ENCODE measurements at places on chromosomes 13 and 19.

GRCh38 chr19:2270423-2271233, 11.3 kb downstream of the PEAK3 start:
- no peak for DNase-seq

DNA sequence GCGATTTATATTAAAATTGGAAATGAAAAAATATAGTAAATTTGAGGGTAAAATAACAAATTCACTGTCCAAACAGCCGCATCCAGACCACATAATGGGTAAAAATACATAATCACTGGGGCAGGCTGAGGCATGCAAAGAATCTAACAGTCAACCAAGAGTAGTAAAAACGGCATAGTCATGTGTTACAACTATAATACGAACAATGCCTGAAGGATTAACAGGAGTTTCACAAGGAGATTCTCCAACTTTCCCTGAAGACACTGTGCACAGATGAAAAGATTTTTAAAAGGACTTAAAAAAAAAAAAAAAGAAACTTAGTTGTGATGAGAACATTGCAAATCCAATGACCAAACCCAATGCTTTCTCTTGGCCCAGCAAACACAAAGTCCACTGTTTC, 20.4 kb upstream of the ATXN8OS start:
- DNase-seq: no peak

DNA sequence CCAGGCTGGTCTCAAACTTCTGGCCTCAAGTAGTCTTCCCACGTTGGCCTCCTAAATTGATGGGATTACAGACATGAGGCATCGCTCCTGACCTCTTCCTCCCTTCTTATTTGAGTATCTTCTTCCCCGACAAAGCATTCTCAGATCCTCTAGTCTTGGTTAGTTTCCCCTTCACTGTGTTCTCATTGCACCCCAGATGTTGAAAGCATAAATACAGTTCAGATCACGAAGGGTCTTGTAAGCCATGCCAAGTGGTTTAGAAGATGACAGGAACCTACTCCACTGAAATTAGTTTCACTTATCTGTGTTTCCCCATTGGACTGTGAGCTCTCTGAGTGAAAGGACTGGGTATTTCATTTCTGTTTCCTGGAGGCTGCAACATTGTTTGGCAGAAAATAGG, 100.7 kb downstream of the DGKH start:
- DNase-seq: no peak

DNA sequence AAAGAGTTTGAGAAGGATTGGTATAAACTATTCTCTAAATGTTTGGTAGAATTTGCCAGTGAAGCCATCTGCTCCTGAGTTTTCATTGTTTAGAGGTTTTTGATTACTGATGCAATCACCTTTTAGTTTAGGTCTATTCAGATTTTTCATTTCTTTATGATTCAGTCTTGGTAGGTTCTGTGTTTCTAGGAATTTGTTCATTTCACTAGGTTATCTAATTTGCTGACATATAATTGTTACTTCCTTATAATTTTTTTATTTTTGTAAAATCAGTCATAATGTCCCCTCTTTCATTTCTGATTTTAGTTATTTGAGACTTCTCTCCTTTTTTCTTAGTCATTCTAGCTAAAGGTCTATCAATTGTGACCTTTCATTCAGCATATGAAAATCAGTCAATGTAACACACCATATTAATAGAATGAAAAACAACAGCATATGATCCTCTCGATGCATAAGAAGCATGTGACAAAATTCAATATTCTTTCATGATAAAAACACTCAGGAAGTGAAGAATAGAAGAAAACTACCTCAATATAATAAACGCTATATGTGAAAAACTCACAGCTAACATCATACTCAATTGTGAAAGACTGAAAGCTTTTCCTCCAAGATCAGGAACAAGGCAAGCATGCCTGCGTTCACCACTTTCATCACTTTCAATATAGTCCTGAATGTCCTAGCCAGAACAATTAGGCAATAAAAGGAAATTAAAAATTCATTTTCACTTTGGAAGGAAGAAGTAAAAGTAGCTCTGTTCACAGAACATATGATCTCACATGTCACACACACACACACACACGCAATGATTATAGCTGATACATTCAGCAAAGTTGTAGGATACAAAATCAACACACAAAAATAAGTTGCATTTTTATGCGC, 149.1 kb downstream of the COG6 start:
- no peak for DNase-seq

GRCh38 chr13:111115965-111116521, 933 bp downstream of the ARHGEF7 start:
- DNase-seq: peak; percentile 85

- DNase-seq: no peak
Measured at GRCh38 chr19:7902796-7903243, 857 bp upstream of the MAP2K7 start.

DNA sequence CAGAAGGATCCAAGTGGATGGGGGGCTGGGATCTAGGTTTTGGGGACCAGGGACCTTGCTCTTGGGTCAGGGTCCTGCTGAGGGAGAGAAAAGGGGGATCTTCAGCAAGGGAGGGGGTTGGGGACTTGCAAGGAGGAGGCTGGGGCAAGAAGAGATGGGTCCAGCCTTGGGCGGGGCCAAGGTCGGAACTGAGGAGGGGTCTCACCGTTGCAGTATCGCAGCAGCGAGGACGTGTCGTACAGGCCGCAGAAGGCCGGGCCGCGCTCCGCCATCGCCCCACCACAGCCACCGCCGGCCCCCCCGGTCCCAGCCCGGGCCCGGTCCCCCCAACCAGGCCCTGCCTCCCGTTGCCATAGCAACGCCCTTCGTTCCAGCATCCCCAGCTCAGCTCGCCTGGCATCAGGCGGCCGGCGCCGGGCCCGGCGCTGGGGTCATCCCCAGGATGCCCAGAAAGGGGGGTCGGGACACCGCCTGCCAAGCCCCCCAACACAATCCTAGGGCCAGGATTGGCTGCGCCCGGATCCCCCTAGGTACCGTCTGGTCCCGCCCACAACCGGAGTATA, 6.0 kb upstream of the EML2 start:
- no peak for DNase-seq

DNA sequence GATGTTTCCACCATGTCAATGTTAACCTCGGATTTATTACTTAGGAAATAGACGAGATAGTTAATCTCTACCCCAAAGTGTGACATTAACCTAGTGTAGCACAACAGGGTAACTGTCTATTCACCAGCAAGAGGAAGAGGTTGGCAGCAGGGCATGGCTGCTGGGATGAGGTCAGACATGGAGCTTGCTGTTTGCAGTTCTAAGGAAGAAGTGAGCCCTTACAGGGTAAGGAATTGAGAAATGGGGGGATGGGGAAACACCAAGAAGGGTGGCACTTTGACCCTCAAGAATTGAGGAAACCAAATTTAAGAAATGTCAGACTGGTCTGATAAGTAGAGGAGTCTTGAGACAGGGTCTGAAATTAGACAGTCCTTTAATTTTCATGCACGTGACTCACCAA, 62.4 kb downstream of the MBD3L2B start:
- no peak for DNase-seq

GRCh38 chr13:77891041-77891440, 27.6 kb downstream of the EDNRB start:
- no peak for DNase-seq

DNA sequence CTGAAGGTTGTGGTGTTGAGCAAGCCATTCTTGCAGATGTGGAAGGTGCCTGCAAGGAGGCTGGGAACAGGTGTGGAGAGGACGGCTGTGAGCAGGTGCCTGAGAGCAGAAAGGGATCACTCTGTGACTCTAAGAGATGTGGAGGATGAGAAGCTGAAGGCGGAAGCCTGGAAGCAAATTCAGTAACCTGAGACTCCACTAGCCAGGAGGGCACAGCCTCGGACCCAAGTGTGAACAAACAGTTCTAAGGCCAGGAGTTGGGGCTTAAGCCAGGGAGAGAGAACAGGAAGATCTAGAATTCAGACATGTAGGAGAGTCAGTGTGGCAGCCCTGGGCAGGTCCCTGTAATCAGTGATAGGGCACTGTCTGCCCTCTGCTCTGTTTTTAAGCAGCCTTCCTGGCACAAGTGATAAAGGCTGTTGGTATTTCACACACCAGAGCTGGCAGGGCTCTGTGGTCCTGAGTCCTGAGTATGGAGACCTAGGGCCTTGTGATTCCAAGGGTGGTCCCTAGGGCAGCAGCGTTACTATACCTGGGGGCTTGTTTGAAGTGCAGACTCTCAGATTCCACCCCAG, 131.3 kb downstream of the SLC7A1 start:
- no peak for DNase-seq

DNA sequence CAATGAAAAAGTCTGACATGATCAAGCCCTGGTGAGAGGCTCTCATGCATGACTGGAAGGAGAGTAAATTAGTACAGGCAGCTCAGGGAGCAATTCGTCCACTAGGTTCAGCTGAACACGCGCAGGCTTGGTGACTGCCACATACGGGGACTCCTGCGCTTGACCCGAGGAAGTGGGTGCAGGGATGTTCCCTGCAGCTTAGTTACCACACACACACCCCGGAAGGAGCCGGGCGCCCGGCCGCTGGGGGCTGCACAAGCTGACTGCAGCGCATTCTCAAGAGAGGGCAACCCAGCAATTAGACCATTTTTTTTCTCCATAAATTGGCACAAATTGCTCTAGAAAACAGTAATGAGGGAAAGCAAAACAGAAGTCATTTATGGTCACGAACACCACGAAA, 23.0 kb upstream of the MIER2 start:
- DNase-seq: no peak

DNA sequence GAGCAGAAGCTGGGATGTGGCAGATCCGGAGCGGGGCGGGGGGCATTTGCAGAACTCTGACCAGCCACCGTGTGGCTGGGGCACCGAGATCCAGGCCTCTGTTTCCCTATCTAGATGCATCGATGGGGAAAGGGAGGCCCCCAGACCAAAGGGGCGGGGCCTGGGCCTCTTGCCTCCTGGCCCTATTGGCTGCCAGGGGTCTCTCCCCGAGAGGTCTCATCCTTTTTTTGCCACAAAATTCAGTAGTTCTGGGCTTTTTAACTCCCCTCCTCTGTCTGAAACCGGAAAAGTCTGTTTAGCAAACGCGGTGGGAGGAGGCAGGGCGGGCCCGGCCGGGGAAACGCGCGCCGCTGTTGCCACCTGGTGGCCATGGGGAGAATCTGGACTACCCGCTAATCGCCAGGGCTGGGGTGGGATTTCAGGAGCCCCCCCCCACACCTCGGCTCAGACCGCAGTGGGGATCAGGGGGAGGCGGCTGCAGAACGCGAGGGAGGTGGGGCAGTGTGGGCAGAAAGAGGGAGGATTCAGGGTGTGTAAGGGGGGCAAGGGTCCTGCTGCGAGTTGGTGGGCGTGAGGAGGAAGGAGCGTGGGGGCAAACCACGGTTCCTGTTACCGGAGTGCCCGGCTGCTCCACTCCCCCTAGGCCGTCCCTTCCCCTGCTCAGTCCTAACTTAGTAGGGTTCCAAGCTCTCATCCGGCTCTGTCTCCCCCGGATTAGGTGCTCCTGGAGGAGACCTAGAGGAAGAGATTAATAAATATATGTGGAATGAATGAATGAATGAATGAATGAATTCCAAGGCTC, 28.3 kb downstream of the IL12RB1 start:
- DNase-seq: peak; percentile 31

GRCh38 chr19:19615086-19615485, 3.4 kb downstream of the PBX4 start:
- DNase-seq: no peak

DNA sequence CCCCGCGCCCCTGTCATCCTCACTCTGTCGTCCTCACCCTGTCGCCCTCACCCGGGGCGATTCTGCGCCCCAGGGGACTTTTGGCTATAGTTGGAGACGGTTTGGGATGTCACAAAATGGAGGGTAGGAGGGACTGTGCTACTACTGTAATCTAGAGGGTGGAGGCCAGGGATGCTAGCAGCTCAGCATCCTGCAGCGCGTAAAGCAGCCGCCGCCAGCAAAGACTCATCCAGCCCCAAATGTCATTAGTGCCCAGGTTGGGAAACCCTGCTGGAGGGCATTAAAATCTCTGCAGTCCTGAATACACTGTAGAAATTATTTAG, 362 bp downstream of the ZNF557 start:
- no peak for DNase-seq

- DNase-seq: no peak
Measured at GRCh38 chr13:90690458-90691080, 656.9 kb upstream of the MIR17HG start.

DNA sequence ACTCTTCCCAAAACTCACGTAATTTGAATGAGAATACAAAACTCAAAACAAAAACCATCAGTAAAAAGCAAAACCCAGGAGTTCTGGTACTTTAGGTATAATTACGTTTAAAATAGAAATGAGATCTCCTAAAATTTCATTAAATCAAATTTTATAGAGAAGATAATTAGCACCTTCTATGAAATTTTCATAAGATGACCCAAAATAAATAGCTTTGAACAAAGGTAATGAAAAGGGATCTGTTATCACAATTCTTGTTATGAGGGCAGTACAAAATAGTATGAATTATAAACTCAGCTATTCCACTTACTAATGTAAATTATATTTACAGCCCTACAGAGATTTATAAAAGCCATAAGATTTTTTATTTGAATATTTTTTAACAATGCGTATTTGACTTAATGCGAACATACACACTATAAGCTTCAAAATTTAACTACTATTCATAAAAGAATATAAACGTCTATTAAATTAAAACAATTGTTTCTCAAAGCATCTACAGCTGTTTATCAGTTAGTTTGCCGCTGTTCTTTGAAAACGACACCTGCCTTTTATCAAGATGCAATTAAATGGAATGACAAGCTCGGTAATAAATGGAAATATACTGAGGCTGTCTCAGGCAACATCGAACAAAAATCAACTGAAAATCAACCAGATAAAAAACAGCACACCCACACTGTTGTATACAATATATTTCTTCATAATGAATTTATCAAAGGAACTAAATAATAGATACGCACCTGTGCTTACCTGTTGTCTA, 63.8 kb downstream of the KCNRG start:
- no peak for DNase-seq
